ENCODE measurements at places on chromosomes 3 and 15.

GRCh38 chr3:155443815-155444214 is 150.3 kb upstream of the STRIT1 start:
- no peak for DNase-seq

GRCh38 chr15:68663526-68663925 is 84.7 kb downstream of the CORO2B start:
- no peak for DNase-seq

DNA sequence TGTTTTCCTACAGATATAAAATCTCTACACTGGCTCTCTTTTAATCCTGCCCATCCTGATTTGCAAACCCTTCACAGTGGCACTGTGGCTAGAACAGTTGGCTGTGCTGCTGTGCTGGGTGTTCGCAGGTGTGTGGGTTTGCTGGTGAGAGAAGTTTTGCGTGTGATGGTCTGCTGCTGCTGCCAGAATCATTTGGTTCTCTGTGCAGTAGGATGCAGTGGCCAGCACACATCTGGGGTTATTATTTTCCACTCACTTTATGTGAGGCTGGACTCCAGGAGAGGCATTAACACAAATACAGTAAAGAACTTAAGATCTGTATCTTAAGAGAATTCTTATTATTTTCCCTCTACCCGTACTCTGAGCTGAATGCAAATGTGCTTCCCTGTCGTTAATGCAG is 16.0 kb upstream of the PSMD6 start:
- DNase-seq = no peak

DNA sequence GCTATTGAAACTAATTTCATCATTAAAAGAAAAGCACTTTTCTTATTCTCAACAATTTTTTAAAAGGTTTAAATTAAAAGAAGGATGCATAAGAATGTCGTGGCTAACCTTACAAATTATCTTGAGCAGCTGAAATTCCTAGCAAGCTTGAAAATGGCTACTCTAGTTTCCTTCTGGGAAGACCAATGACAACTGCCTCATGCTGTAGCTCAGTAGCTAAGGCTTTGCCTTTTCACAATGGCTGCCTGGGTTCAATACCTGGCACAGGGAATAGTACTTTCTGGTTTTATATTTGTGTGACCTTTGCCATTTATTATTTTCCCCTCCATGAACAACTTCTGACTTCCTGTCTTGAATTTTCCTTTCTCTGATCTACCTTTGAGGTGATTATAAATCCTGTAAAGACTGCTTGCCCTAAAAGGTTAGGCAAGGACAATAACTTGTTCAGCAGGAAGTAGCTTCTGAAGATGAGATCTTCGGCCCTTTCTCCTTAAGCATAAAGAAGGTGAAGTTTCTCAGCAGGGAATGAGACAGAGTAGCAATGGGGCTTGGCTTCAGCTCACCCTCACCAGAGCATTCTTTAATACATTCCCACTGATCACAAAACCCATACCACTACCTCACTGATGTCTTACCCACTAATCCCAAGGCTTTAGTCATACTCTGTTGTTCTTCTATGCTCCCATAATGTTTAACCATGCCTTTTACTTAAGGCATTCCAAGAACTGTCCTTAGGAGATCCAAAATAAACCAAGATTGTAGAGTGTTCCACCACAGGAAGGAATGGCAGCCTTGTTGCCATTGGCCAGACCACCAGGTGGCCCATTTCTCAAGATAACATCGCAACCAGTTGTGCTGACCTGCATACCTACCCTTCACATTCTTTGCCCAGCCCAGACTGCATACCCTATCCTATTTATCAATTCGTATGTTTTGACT is 276.8 kb downstream of the ULK4 start:
- no peak for DNase-seq

DNA sequence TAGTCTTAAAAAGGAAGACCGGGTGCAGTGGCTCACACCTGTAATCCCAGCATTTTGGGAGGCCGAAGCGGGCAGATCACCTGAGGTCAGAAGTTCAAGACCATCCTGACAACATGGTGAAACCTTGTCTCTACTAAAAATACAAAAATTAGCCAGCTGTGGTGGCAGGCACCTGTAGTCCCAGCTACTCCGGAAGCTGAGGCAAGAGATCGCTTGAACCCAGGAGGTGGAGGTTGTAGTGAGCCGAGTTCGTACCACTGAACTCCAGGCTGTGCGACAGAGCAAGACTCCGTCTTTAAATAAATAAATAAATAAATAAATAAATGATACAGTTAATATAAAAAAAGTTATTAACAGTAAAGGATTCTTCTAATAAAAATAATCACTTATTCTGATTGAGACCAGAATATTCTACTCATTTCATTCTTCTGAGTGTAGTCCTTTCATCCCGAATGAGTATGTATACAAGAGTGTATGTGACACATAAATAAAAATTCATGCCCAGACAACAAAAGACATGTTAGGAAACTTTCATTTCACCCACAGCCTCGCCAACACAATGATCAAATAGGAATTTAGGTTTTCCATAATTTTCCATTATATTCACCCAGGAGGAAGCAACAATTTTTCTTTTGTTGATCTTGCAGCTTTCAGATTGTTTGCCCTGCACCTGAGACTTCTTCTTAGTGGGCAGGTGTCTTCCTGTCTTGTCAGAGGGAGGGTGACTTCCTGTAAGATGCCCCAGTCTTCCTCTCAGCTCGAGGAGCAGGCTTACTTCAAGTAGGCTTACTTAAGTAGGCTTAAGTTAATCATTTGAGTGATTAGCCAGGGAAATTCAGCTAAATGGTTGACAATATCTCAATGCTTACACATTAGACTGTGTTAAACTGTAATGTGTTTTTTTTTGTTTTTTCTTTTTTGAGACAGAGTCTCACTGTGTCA is 7.8 kb upstream of the NUP210 start:
- DNase-seq = no peak

DNA sequence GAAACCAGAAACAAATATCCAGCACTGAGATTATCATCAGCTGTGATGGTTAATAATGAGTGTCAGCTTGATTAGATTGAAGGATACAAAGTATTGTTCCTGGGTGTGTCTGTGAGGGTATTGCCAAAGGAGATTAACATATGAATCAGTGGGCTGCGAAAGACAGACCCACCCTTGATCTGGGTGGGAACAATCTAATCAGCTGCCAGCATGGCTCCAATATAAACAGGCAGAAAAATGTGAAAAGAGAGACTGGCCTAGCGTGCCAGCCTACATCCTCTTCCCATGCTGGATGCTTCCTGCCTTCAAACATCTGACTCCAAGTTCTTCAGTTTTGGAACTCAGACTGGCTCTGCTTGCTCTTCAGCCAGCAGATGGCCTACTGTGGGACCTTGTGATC is 869.5 kb downstream of the SI start:
- no peak for DNase-seq

- DNase-seq = peak; percentile 25
These were observed 9.6 kb downstream of the CMC1 start for GRCh38 chr3:28250999-28251398.

DNA sequence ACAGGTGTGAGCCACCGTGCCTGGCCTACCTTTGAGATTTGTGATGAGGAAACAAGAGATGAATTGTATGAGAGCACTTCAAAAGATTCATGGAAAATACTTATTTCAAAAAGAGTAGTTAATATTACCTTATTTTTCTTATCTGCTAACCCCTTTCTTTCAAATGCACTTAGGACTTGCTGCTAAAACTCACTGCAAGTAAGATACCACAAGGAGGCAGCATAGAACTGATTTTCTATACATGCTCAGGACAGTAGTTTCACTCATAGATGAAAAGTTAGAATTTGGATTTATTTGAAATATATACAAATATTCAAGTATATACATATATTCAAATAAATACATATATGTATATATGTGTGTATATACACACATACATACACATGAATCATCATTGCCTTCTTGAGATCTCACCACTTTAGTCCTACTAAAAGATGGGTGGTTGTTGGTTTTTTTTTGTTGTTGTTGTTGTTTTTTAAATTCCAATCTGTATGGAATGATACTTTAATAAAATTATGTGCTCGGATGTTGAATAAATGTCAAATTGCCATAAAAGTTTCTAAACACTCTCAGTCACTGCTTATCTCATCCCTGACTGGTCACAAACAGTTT is 2.4 kb downstream of the CCNDBP1 start:
- DNase-seq = peak; percentile 67

GRCh38 chr3:64109438-64109837 is 86.1 kb upstream of the PSMD6 start:
- DNase-seq = no peak

DNA sequence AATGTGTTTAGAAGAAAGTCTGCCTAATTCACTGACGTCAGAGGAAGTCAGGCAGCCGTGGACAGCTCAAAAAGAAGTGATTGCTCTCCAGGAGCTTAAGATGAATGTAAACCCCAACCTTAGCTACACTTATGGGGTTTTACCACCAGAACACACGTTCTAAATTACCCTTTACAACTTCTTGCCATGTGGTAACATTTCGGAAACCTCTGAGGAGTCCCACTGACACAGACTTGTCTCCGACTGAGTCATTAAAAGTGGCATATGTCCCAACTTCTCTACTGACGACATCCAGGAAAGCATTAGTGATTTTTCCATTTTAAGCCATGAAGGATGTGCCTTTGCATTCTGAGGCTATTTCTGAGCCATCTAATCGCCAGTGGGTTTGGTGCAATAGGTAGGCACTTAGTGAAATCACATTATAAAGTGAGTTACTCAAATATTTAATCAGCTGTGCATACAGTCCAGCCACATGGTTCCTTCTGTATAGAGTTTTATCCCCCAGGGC is 32.4 kb downstream of the C2CD4A start:
- peak; percentile 14 for DNase-seq

DNA sequence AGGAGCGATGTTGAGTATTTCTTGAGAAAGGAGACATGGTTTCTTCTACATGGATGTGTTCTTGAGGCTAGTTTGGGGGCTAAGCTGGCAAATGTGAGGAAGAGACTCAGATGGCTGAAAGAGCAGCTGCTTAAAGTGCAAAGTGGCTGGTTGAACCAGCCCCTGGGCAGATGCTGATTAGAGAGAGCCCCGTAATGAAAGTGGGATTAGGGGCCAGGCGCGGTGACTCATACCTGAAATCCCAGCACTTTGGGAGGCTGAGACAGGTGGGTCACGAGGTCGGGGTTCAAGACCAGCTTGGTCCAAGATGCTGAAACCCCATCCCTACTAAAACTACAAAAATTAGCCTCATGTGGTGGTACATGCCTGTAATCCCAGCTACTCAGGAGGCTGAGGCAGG is 75.0 kb upstream of the GCNT3 start:
- DNase-seq = no peak

- peak; percentile 14 for DNase-seq
These were observed 337.8 kb downstream of the RBMS3 start for GRCh38 chr3:29618395-29619282.

DNA sequence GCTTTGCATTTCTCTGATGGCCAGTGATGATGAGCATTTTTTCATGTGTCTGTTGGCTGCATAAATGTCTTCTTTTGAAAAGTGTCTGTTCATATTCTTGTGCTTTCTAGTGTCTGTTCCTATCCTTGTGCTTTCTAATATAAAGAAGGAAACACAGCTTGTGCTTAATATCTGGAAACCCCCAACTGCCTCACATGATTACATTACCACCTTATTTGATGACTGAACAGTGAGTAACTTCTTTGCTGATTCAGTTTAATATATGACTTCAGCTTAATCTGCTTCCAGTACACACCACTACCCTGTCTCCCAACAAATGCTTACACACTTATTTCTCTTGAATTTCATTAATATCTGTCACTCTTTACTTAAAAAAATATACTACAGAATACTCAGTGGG is 835.1 kb downstream of the EDEM1 start:
- no peak for DNase-seq

Measured in NB4 (cell line).